ENCODE measurements at places on chromosomes 3 and 15. TPM values are rescaled to one million over a fixed set of nuclear protein-coding genes. Genes with fewer than 3 reads are reported as not detected.

SUSD5 gene
- 0.13 TPM for total RNA-seq

WDR82 gene
- total RNA-seq, result 56.1 TPM

ABHD17C gene
- 3.8 TPM for total RNA-seq

ZCWPW2 gene
- 4.2 TPM for total RNA-seq

- DNase-seq, result no peak
Measured at GRCh38 chr3:51353691-51354090, 31.4 kb upstream of the MANF start.

GRCh38 chr3:28624084-28624483 is 275.5 kb upstream of the AZI2 start:
- DNase-seq, result no peak

DNA sequence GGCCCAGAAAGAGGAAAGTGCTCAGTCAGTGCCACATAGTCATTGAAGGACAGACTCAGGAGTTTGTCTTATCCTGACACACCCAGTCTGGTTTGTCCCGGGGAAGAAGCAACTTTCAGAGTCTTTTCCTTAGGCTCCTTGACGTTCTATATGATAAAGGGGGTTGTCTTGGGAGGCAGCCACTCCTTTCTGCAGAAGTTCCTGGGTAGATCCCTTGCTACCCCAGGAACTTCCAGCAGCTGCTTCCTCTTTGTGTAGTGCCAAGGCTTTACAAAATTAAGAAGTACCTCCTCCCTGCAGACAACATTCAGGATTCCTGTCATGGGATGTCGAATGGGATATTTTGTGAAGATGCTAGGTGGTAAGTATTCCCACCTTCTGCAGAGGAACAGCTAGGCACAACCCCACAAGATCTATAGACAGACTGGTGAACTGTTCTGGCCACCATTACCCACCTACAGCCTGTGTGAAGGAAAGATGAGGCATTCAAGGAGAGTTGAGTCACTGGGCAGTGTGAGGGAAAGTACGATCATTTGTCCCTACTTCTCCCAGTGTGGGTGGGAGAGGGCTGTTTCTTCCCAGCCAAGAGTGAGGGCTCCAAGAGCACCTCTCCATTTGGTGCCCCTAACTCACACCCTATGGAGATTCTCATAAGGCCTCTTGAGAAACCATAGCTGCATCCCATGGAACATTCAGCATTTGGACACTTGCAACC is 11.3 kb downstream of the TMEM266 start:
- no peak for DNase-seq

DNA sequence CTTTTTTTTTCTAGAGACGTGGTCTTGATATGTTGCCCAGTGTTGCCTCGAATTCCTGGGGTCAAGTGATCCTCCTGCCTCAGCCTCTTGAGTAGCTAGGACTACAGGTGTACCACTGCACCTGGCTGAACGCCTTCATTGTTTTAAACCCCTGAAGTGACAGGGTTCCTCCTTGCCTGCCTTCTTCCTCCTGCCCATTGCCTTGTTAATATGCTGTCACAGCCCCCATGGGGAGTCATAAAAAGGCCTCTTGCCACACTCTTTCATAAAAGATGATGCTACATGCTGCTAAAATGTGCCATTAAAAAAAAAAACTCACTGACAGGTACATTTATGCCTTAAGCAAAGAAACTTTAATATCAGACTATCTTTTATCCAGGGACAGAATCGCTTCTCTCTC is 116.8 kb upstream of the SKOR1 start:
- DNase-seq, result no peak

DNA sequence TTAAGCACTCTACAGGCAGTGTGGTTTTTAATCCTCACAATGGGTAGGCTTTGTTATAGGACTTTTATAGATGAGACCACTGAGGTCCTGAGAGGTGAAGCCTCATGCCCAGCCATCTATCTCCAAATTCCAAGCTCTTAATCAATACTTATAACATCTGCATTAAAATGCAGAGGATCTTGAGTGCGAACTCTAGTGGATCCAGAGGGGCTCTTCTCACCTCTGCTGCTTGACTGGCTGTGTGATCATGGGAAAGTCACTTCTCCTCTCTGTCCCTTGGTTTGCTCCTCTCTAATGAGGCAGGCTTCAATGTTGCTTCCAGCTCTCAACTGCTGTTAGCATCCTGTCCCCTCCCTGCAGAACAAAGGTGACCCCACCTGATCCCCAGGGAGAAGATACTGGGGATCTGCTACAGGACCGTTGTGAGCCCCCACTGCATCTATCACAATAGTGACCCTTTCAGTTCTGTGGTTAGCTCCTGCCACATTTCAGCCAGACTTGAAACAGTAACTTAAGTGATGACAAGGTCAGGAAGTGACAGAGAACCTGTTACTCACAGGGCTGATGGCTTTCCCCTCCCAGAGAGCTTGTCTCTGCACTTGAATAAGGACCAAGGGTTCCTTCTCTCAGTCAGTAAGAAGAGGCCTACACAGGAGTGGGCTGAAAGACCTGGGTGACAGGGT is 1.3 kb downstream of the SLC27A2 start:
- DNase-seq, result peak; percentile 7

- peak; percentile 89 for DNase-seq
Measured at GRCh38 chr3:71056327-71056726, 527.2 kb downstream of the FOXP1 start.

- DNase-seq, result no peak
Measured at GRCh38 chr15:73504885-73505284, 61.9 kb downstream of the REC114 start.

All from GM23248 (cell line).